ENCODE measurements at places on chromosomes 3 and 15. TPM values are rescaled to one million over a fixed set of nuclear protein-coding genes. Genes with fewer than 3 reads are reported as not detected.
A peak's percentile ranks its signal among the peaks of the same experiment; 100 is the strongest.

DNA sequence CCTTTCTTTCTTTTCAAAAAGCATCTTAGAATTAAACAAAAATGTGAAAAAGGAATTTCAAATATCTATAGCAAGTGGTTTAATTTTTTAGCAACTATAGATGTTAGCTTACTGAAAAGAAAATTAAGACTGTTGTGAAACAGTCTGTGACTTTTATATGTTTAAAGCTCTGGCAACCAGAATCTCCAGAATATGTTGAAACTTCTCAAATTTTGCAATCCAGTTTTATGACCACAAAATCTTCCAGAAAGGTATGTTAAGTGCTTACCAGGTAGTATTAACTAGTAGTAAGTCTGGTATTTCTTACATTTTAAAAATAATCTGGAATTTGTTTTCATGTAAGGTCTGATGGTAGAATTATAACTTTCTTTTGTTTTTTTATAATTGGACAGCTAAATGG is 235.0 kb downstream of the SLC9A9 start:
- DNase-seq, result no peak

GRCh38 chr15:70031261-70031660 is 66.5 kb downstream of the TLE3 start:
- DNase-seq, result no peak

- DNase-seq, result no peak
These were observed 349.2 kb upstream of the CCDC54 start for GRCh38 chr3:107028086-107028485.

GRCh38 chr3:110774496-110775265 is 296.9 kb upstream of the NECTIN3 start:
- DNase-seq, result no peak

- no peak for DNase-seq
These were observed 24.0 kb upstream of the SPTBN5 start for GRCh38 chr15:41917767-41918430.

DNA sequence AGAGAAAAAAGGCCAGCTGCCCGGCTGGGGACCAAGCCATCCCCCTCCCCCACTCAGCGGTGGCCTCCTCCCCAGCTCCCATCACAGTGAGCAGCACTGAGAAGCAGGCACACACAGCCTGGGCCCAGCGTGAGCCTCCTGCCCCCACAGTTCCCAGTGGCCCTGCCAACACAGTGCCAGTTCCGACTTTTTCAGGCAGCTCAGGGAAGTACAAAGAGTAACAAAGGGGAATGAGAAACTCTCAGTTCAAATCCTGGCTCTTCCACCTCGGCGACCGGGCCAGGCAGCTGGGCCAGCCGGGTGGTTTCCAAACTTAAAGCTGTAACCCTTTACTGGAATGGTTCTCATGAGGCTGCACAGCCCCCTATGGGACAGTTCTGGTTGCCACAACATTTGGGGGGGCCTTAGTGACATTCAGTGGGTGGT is 18.5 kb downstream of the TNK2 start:
- no peak for DNase-seq

DNA sequence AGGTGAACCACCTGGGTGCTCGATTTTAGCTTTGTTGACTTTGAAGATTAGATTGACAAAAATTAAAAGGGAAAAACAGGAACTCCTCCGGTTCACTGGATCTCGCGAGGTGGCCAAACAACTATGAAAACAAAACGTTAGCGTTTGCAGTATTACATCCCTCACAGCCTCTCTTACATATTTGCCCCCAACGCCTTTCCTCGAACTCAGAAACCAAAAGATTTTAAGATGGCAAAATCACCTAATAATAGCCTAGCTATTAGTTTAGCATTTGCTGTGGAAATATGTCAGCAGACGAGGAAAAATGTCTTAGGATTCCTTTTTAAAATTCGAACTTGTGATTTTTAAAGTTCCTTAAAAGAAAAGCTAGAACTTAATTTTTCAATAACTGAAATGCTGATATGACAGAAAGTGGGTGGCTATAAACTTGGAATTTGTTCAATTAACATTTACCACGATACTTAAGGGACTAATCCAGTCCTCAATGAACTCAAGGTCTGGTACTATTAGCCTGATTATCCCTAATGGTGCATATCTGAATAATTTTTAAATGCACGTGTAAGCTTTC is 491 bp upstream of the SENP7 start:
- peak; percentile 8 for DNase-seq

DNA sequence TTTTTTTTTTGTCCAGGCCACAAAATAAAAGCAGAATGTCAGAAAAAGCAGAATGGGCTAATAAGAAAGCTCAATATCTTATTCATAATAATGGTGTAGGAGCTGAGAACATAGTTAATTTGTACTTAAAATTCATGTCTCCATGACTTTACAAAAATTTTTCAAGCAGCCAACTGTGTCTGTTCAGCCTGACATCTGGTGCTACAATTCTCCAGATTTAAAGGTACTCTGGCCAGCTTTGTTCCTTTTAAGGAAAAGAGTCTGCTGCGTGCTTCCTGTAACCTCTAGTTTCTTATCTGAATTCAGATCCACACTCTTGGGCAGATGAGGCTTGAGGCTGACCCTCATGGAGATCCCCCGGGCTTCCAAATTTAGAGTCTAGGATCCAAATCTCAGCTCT is 8.7 kb upstream of the RFX7 start:
- DNase-seq, result no peak

GRCh38 chr3:65828706-65829105 is 210.0 kb downstream of the MAGI1 start:
- no peak for DNase-seq

- no peak for DNase-seq
These were observed 439.1 kb downstream of the SHQ1 start for GRCh38 chr3:72408983-72409779.

DNA sequence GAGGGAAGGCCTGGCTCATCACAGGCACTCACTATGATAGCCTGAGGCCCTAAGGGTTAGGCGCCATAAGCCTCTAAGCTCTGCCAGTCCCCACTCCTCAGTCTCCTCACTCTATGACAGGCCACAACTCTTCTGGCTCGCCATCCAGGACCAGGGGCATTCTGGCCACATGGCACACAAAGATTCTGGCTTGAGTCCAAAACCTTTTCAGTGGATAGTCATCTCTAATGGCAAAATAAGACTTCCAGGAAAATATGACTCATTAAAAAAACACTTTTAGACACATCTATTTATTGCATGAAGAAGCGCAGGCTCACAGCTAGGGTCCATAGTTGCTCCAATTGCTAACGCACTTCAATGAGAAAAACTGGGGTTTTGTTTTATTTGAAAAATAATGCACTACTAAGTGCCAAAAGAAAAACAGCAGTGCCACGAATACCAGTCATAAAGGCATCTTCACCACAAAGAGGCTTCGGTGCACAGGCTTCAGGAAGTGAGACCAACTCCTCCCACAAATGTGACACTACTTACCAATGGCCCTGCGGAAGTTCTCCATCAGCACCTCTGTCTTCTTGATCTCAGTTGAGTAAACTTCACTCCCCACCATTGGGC is 11.1 kb downstream of the RUVBL1 start:
- DNase-seq, result no peak

DNA sequence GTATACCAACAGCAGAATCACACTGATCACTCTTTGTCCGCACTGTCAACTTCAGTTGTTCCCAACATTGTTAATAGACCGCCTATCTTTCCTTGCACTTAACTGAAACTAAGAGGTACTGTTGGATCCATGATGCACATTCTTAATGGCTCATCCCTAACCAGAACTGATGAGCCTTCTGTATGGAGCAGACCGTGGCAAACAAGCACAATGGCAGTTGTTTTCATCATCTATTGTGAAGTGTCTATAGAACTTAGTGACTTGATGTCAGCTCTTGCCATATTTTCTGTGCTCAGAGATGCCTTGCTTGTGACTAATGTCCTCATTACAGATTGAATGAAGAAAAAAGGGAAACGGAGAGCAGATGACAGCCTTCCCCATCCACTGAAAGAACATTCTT is 347.4 kb downstream of the NLGN1 start:
- DNase-seq, result no peak

DNA sequence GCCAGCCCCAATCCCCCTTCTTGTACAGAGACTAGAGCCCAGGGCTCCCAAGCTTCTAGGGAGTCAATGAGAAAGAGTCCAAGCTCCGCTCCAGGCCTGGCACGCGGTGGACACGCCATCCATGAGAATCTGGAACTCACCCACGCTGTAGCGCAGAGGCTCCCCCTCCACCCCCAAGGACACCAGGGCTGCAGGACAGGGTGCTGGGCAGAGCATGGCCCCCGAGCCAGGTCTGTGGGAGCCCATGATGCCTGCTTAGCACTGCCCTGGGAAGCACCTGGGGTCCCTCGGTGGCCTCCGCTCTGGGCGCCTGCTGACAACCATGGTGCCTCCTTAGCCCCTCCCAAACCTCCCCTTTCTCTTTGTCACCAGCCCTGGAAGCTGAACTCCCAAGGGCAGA is 28.5 kb downstream of the ACSBG1 start:
- DNase-seq, result no peak

DNA sequence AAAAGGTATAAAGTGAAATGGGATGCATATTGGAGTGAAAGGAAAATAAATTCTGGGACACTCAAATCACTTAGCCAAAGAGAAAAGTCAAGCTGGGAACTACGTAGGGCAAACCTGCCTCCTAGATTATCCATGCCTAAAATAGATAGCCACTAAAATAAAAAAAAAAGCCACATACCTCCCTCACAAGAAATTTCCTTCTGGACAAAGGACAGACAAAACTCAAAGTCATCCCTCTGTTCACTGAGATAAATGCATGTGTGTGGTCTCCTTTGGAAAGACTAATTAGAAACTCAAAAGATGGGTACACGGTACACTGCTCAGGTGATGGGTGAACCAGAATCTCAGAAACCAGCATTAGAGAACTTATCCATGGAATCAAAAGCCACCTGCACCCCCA is 65.2 kb upstream of the MME start:
- no peak for DNase-seq

- DNase-seq, result no peak
These were observed 476.3 kb downstream of the RBMS3 start for GRCh38 chr3:29757054-29757777.

- DNase-seq, result no peak
These were observed 21.0 kb upstream of the CLDN18 start for GRCh38 chr3:137988982-137989381.

DNA sequence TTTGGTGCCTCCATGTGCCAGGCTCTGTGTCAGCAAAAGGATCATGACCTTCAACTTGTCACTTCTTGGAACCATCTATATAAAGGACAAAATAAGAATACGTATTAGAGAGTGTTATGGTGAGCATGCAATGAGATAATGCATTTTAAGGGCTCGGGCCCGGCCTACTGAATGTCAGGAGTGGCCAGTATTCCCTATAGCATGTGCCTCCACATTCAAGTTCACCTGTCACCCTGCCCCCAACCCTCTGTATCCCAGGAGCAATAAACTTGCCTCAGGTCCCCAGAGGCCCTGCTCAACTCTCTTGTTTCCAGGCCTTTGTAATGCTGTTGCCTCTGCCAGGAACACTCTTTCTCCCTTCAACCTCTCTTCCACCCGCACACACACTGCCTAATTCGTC is 90.2 kb upstream of the SLC6A11 start:
- no peak for DNase-seq

- DNase-seq, result no peak
These were observed 302.0 kb downstream of the WDR72 start for GRCh38 chr15:53457479-53457878.

DNA sequence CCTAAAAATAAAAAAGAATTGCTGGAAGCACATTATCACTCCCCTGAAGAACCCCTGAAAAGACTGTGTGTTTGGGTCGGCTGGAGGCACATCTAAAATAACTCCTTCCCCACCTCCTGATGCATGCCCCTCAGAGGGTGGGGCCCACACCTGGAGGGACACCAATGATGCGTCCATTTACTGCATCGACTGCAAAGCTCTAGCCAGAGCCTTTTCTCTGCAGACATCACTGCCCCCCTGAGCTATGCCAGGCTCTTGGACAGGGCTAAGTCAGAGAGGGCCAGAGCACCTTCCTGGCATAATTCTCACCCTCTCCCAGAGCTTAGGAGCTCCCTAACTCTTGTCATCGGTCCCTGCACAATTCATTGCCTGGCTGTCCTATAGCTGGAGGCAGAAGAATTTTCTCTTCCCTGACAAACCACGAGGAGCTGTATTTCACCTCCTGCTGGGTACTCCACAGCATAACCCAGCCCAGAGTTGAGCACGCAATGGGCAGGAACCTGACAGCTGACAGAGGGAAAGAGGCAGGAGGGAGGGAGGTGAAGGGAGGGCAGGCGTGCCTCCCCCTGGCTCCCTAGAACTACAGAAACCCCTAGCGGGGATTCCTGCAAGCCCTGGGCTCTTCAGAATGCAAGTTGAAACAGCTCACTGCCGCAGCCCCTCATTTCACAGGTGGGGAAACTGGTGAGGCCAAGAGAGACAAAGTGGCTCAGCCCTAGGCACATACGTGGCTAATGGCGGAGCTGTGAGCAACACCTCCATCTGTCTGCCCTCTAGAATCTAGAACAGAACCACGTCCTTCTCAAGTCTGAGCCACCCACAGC is 46.6 kb downstream of the XXYLT1 start:
- no peak for DNase-seq

GRCh38 chr15:99826157-99826780 is 93.0 kb upstream of the LYSMD4 start:
- DNase-seq, result no peak

- DNase-seq, result no peak
These were observed 83.0 kb downstream of the OTOL1 start for GRCh38 chr3:161579395-161580126.

DNA sequence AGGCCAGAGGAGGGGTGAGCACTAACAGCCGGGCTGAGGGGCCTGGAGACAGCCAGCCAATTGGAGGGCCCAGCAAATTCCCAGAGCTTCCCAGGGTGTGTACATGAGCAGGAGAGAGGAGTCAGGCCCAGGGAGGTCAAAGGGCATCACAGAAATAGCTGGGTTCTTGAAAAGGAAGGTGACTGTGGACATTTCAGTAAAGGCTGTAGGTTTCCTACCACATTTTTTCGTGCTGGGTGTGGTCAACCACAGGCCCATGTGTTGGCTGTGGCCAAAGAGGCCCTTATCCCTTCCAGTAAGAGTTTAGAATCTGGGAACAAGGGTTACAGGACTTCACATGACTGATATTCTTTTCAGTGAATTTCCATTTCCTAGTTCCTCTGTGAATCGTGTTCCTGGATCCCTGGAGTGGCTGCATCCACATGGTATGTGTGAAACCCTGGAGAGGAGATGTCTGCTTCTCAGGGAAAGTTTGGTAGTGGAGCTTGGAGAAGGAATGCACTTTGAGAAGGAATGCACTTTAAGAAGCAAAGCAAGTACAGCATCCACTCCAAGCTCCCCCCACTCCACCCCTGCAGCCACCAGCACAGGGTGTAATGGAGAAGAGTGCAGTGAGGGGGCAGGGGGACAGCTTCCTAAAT is 73.2 kb upstream of the HEG1 start:
- no peak for DNase-seq

The ZNF660 gene
- 18.8 TPM for total RNA-seq

The ZMAT3 gene
- total RNA-seq, result 15.1 TPM

The MGLL gene
- total RNA-seq, result 11.6 TPM

The LYZL4 gene
- total RNA-seq, result not detected

The BRK1 gene
- total RNA-seq, result 61.2 TPM

The ALDH1L1 gene
- total RNA-seq, result 4.7 TPM
